ENCODE measurements at places on chromosomes 5 and 9.

GRCh38 chr5:170126626-170127025, 20.9 kb downstream of the FOXI1 start:
- no peak for DNase-seq

DNA sequence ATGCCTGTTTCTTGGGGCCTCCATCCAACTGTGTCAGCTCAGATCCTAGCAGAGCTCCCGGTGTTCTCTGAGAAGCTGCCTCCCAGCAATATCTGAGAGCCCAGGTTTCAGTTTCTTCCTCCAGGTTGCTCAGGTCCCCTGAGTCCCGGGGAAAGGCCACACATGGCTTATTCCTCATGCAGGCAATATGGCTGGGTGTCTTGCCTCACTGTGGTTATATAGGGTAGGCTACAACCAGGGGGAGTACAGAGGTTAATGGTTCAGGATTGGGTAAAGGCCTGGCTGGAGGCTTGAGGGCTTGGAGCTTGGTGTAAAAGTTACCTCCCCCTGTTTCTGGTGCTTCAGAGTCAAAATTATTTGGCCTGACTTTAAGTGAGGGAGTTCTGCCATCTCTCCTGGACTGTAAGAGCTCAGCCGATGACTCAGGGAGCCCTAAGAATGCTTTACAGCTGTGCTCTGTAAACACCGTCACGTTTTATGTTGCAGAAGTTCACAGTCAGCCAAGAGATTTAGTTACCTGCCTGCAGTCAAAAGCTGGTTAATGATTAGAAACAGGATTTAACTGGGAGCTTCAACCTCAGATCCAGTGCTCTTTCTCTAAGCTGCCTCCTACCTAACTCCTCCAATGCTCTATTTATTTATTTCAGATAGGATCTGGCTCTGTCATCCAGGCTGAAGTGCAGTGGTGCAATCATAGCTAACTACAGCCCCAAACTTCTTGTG, 24.3 kb upstream of the UBAP2 start:
- no peak for DNase-seq

DNA sequence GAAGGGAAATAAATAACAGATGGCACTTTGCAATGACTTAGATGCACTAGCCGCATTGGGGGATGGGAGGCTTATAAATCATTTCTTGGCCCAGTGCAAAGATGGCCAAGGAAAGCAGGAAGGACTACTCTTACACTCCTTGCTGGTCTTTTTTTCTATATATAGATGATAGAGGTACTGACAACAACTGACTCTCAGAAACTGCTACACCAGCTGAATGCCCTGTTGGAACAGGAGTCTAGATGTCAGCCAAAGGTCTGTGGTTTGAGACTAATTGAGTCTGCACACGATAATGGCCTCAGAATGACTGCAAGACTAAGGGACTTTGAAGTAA, 1.7 kb downstream of the CCNG1 start:
- DNase-seq: no peak

DNA sequence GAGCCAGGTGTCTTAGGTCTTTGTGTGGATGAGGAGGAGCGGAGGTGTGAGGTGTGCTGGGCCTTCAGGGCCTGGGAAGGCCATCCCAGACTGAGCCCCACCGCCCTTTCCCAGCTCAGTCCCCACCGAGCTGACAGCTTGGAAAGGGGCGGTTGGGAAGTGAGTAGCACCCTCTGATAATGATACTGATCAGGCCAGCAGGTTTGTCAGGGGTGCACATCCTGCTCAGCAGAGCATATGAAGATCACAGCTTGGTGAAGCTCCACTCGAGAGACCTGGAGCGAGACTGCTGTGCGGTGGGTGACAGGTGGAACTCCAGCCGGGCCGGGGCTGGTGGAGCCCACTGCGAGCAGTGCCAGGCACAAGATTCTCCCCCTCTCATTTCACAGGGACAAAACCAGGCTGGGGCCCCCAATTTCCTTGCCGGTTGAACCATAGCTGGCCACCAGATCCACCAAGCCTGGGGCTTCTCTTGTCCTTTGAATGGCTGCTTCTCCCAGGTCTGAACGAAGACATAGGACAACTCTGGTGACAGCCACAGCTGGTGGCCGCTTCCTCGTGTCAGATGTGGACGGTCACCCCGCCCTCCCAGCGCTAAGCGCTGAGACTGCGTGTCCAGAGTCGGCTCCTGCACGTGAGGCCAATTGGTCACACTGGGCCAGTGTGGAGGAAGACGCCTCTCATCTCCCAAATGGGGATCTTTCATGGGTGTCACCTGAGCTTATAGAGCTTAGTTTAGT, 8.3 kb downstream of the QRFP start:
- DNase-seq: no peak

- no peak for DNase-seq
These were observed 966.3 kb upstream of the C9orf72 start for GRCh38 chr9:28539434-28540070.

DNA sequence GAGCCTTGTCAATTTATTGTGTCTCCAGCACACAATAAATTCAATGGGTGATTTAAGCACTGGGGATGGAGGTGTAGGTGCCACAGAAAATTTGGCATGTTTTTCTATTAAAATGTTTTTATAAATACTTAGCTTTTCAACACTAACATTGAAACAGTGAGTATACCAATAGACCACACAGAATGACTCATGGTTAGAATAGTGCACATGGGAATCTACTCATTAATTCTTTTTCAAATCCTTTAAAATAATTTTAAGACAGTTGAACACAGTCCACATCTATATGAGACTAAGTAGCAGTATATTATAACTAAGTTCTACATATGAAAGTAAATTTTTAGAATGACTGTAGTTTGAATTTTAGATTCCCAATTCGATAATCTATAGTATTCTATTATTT, 67.1 kb downstream of the LNPEP start:
- DNase-seq: no peak

DNA sequence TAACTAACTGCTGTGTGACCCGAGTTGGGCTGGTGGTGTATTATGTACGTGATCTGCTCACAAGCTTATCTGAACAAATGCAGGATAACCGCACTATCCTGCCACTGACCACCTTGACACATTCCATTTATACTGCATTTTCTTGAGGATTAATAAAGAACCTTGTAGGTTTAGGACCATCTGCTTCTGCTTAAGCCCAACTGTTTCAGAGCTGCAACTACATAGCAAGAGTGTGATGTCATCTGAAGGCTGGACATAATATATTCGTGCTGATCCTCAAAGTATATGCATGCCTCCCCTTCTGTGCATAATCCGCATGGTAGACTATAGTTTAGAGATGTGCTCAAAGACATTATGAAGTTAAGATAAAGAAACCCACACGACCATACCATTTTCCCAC, 435.9 kb downstream of the BNC2 start:
- DNase-seq: no peak
